ENCODE measurements at places on chromosomes 2 and 18.

- H3K27me3 ChIP-seq: no peaks in the 10 kb centered on the region
- H3K4me1 ChIP-seq: no peaks in the 10 kb centered on the region
- H3K36me3 ChIP-seq: no peaks in the 10 kb centered on the region
- no peak for DNase-seq
- H3K27ac ChIP-seq: no peak overlapping the region
Measured at GRCh38 chr2:195603998-195604397, 53.0 kb upstream of the SLC39A10 start.

DNA sequence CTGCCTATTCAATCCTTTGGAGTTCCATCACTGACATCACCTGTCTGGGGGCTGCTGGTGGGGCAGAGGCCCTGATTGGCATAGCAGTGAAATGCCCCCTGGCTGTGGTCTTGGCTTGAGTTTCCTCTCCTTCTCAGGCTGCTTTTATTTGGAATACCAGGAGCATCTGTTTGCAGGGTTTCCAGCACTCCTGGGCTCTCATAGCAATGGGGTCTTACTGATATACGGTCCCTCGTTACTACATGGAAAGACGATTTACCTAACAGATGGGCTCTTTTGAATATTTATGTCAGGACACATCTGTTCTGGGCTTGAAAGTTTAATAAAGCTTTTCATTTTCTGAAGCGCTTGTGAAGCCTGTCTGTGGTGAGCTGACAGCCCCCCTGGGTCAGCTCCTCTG, 230.3 kb downstream of the SLC4A3 start:
- H3K27me3 ChIP-seq: no peaks in the 10 kb centered on the region
- no peak for DNase-seq
- H3K4me1 ChIP-seq: no peaks in the 10 kb centered on the region
- H3K36me3 ChIP-seq: no peaks in the 10 kb centered on the region

DNA sequence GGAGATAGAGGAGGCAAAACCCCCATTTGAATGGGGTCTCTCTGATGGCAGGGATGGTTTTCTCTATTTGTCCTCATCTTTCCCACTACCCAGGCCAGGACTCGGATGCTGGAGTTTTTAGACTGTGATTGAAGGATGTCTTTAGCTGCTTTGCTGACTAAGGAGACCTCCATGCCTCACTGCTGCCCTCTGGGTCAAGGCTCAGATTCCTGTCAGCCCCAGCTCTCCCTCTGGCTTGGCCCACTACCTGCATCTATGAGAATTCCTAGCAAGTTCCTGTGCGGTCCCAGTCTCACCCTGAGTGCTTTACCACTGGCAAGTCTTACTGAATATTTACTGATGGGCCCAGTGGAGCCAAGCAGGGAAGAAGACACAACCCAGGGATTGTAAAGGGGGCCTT, 184.0 kb downstream of the CELF4 start:
- no peak overlapping the region for H3K27ac ChIP-seq
- H3K4me1 ChIP-seq: peaks cover 5% of the 10 kb centered on the region
- H3K36me3 ChIP-seq: no peaks in the 10 kb centered on the region

GRCh38 chr2:237878321-237879057, 19.1 kb downstream of the RAMP1 start:
- no peaks in the 10 kb centered on the region for H3K36me3 ChIP-seq
- H3K27me3 ChIP-seq: no peaks in the 10 kb centered on the region

DNA sequence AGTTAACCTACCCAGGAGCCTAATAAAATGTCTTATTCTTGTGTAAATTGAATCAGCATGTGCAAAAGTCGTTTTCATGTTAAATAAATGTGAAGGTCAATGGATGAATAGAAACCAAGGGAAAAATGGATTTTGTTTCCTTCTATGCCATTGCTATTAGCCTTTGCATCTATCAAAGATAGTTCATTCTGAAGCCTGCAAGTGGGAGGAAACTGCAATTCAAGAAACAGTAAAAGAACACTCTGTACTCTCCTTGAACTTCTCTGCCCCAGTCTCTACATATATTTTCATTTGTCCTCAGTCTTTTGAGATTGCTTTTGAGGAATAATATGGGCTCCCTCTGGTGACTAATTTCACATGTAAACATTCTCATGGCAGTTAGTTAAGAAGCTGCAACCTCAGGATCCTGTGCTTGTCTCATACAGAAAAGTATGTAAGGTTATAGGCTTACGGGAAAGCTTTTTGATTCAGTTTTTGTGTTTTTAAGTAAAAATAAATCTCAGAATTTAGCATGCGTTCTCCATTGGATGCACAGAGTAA, 1590.0 kb upstream of the LRRTM1 start:
- DNase-seq: no peak
- no peak overlapping the region for H3K27ac ChIP-seq
- H3K36me3 ChIP-seq: no peaks in the 10 kb centered on the region
- H3K4me3 ChIP-seq: no peak overlapping the region
- H3K4me1 ChIP-seq: no peaks in the 10 kb centered on the region

DNA sequence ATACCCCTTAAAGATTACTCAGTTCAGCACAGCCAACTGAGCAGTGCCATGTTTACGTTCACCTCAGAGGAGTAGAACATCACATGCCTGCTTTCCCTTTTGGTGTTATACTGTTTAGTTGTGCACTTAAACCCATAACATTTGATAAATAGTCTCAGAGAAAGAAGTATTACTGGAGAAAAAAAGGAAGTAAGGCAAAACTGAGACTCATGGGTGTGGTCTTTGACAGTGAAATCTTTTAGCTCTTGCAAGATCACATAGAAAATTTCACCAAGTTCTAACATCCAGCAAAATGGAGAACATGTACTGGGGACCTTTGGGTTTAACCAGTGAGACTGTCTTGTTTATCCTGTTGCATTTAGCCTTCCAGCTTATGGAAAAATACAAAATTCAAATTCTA, 5.6 kb downstream of the TANK start:
- H3K27ac ChIP-seq: no peak overlapping the region
- no peak overlapping the region for H3K4me3 ChIP-seq
- peaks cover 16% of the 10 kb centered on the region for H3K36me3 ChIP-seq
- no peak for DNase-seq
- no peaks in the 10 kb centered on the region for H3K27me3 ChIP-seq

GRCh38 chr2:130183512-130184373, 1.7 kb downstream of the MZT2B start:
- peak; percentile 15 for DNase-seq
- no peaks in the 10 kb centered on the region for H3K27me3 ChIP-seq
- H3K27ac ChIP-seq: peak overlapping the region; percentile 94
- H3K4me3 ChIP-seq: peak overlapping the region; percentile 93

DNA sequence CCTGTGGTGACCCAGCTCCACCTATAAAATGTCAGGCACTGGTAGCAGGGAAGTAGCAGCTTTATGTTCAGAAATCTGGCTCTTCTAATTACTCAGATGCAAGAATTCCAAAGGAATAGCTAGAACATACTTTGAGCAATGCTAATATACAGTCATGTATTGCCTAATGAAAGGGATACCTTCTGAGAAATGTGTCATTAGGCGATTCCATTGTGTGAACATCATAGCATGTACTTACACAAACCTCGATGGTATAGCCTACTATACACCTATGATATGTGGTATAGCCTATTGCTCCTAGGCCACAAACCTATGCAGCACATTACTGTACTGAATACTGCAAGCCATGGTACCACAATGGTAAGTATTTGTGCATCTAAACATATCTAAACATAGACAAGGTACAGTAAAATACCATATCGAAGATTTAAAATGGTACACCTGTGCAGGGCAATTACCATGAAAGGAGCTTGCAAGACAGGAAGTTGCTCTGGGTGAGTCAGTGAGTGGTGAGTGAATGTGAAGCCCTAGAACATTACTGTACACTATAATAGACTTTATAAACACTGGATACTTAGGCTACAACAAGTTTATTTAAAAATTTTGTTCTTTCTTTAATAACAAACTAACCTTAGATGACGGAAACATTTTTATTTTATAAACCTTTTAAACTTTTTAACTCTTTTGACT, 50.3 kb upstream of the ETAA1 start:
- H3K36me3 ChIP-seq: no peaks in the 10 kb centered on the region
- no peak overlapping the region for H3K27ac ChIP-seq
- H3K4me1 ChIP-seq: no peaks in the 10 kb centered on the region
- no peaks in the 10 kb centered on the region for H3K27me3 ChIP-seq

GRCh38 chr2:33238111-33238510, 238.3 kb upstream of the RASGRP3 start:
- no peak overlapping the region for H3K27ac ChIP-seq
- peaks cover 5% of the 10 kb centered on the region for H3K27me3 ChIP-seq
- no peak for DNase-seq

GRCh38 chr2:3266925-3267867, 110.4 kb downstream of the EIPR1 start:
- H3K27ac ChIP-seq: no peak overlapping the region
- no peaks in the 10 kb centered on the region for H3K36me3 ChIP-seq
- DNase-seq: no peak
- H3K4me3 ChIP-seq: no peak overlapping the region

DNA sequence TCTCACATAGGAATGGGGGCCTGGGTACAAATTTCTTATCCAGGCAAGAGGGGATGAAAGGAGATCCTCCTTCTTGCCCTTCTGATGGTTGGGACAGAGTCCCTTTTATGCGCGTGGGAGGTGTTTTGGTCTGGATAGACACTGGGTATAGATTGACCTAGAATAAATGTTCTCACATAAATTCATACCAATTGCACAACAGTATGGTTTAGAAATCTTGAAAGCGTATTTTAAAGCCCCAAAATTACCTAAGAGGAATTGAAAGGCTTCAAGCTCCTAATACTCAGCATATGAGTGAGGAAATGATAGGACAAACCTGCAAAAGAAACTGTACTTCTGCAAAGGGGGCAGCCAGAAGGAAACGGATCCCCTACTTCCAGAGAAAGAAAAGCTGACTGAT, 2.6 kb upstream of the BCL2 start:
- no peak overlapping the region for H3K4me3 ChIP-seq
- H3K27me3 ChIP-seq: no peaks in the 10 kb centered on the region
- H3K36me3 ChIP-seq: peaks cover 3% of the 10 kb centered on the region
- DNase-seq: no peak

DNA sequence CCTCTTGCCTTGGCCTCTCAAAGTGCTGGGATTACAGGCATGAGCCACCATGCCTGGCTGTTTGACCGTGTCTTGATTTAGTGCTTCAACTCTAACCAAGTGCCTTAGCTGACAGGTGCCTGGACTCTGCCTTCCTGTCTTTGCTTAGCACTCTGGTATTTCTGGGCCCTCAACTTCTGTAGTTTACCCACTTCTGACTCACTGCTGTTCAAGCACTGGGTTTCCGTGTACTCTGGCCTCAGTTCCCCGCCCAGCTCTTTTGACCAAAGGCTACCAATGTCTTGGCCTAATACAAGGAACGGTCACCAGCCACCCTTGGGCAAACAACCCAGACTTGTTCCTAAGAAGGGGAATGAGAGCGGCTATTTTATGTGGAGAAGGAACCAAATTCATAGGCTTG, 35.7 kb upstream of the CABLES1 start:
- H3K4me1 ChIP-seq: peaks cover 9% of the 10 kb centered on the region
- no peaks in the 10 kb centered on the region for H3K27me3 ChIP-seq
- H3K27ac ChIP-seq: no peak overlapping the region
- no peak for DNase-seq
- H3K4me3 ChIP-seq: no peak overlapping the region

GRCh38 chr2:226767056-226767813, 32.4 kb downstream of the IRS1 start:
- peaks cover 15% of the 10 kb centered on the region for H3K36me3 ChIP-seq
- H3K4me1 ChIP-seq: peaks cover 24% of the 10 kb centered on the region
- H3K4me3 ChIP-seq: no peak overlapping the region
- H3K27me3 ChIP-seq: no peaks in the 10 kb centered on the region
- no peak for DNase-seq
- no peak overlapping the region for H3K27ac ChIP-seq

GRCh38 chr18:54878659-54879358, 50.5 kb downstream of the RAB27B start:
- no peak overlapping the region for H3K27ac ChIP-seq
- no peaks in the 10 kb centered on the region for H3K4me1 ChIP-seq
- DNase-seq: no peak
- no peak overlapping the region for H3K4me3 ChIP-seq

DNA sequence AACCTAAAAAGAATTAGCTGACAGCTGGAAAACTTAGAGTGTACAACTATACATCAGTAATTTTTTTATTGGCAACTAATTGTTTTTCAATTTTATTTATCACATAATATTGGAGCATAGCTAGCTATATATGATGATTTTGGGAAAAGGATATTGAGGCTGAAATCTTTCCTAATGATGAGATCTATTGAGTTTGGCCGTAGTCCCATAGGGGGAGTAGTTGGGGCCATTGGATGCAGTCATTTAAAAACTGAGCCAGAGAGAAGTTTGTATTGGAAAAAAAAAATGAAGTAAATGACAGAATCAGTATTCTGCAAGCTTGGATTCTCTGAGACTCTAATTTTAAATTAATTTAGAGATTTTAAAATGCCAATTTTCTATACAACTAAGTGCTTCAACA, 179.8 kb downstream of the LTBP1 start:
- no peak for DNase-seq
- no peak overlapping the region for H3K4me3 ChIP-seq
- H3K27me3 ChIP-seq: no peaks in the 10 kb centered on the region
- H3K36me3 ChIP-seq: no peaks in the 10 kb centered on the region
- H3K27ac ChIP-seq: no peak overlapping the region

DNA sequence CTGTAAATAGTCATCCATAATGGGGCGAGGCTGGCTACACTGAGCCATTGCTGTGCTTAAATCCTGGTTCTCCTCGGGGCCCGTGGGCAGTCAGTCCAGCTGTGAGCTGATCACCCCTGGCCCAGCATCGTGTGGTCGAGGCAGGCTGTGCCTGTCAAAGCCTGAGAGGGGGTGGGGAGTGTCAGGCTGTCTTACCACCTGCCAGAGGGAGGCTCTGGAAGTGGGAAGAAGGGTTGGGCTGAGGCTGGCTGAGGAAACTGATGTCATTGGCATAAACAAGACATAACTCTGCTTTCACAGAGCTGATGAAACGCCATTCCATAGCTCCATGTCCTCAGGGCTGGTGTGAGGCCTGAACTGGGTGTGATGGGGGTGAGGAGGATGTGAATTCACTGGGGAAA, 49.7 kb downstream of the KLHL29 start:
- no peak for DNase-seq
- no peaks in the 10 kb centered on the region for H3K4me1 ChIP-seq
- H3K36me3 ChIP-seq: no peaks in the 10 kb centered on the region
- no peak overlapping the region for H3K4me3 ChIP-seq

DNA sequence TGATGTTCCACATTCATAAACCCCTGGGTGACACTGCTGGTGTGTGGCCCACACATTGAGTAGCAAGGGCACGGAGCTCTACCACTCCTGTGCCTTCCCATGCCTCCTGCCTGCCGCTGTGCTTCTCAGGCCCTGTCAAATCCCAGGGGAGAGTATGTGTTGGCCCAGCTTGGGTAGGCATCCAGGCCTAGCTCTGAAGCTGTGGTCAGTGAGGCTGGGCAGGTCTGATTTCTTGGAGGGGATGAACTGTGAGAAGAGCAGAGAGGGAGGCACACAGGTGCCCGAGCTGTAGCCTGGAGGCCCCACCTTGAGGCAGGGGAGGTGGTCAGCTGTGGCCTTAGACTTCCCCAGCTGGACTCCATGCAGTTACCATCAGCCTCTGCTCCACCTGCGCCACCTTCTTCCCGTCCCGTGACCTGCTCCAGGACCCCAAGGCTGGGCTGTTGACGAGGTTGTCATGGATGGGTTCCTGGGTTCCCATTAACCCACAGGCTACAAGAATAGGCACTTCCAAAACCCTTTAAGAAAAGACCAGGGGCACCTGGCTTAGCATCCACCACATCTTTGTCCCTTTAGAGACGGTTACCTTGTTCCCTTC, 23.6 kb downstream of the MCFD2 start:
- no peak overlapping the region for H3K4me3 ChIP-seq
- no peaks in the 10 kb centered on the region for H3K36me3 ChIP-seq
- H3K4me1 ChIP-seq: no peaks in the 10 kb centered on the region

GRCh38 chr2:112198780-112199179, 56.1 kb downstream of the ZC3H8 start:
- no peak overlapping the region for H3K27ac ChIP-seq
- H3K4me1 ChIP-seq: no peaks in the 10 kb centered on the region
- no peaks in the 10 kb centered on the region for H3K36me3 ChIP-seq
- H3K4me3 ChIP-seq: no peak overlapping the region

Data from A673 (cell line).